ENCODE measurements at places on chromosomes 3 and 15. TPM values are rescaled to one million over a fixed set of nuclear protein-coding genes. Genes with fewer than 3 reads are reported as not detected.

Gene SPTBN5
- total RNA-seq = 1.6 TPM

Gene C2CD4A
- total RNA-seq = 2.3 TPM

Gene MEX3B
- total RNA-seq = 0.67 TPM

DNA sequence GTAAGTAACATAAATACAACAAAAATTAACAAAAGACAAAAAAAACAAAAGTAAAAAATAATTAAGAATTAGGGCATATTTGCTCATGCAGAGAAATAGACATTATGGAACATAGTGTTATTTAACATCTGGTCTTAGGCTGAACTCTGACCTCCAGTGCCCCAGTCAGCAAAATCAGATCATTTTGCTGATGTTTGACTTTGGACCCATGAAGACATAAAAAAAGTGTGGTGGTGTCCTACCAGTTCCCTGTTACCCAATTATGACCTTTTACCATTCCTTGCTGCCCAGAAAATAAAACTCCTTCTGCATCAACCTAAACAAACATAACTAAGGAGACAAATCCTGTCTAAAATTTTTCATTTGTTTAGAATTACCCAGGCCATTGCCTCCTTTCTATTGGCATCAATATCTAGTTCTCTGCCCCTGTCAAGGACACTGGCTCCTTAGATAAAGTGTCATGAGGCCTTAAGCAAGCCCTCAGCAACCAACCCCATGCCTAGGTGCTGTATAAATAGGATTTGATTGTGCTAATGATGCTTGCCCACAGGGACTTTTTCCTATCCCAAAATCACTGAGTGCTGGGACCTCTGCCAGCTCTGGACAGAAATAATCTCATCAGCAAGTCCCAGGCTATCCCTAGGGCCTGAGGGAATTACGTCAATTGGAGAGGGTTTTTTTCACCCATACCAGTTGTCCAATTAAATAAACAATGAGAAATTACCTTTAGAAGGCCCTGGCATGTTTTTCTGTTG lies 334.5 kb upstream of the UMPS start:
- no peaks in the 10 kb centered on the region for H3K36me3 ChIP-seq
- H3K27me3 ChIP-seq = peaks cover 6% of the 10 kb centered on the region
- H3K27ac ChIP-seq = no peak overlapping the region
- no peak for DNase-seq
- no peak overlapping the region for H3K4me3 ChIP-seq
- no peaks in the 10 kb centered on the region for H3K4me1 ChIP-seq

DNA sequence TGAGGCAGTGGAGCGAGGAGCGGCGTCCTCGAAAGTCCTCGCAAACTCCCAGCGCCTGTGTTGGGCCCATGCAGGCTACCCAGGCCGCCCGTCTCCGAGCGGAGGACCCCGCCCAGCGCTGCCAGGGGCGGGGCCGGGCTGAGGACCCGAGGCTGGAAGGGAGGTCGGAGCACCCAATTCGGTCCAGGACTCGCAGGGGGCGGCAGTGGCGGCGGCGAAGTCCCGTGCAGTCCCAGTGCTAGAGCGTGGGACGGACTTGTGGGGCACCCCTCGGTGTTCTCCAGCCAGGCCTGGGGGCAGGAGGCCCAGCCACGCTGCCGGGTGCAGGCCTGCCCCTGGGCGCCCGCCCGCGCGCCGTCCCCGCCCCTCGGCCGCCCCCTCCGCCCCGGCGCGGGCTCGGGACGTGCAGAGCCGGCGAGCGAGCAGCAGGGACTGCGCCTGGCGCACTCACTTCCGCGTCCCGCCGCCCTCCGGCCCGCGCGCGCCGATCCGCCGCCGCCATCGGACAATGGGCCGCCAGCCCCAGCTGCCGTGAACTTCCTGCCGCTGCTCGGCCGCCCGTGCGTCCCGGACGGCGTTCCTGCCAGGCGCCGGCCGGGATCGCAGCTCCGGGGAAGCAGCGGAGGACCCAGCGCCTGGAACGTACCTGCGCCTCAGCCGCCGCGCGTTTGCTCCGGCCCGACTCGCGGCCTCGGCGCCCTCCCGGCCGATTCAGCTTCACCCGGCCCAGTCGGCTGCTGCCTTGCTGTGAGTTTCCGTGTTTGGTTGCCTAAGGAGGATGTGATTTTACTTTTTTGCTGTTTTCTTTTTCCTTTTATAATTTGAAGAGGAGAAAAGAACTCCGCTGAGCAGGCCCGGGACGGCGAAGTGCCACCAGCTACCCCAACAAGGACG lies 596 bp upstream of the LIMD1 start:
- peak overlapping the region; percentile 84 for H3K4me3 ChIP-seq
- H3K27ac ChIP-seq = peak overlapping the region; percentile 74
- H3K36me3 ChIP-seq = peaks cover 13% of the 10 kb centered on the region
- peaks cover 49% of the 10 kb centered on the region for H3K4me1 ChIP-seq

- H3K4me1 ChIP-seq = no peaks in the 10 kb centered on the region
- H3K36me3 ChIP-seq = no peaks in the 10 kb centered on the region
- no peak overlapping the region for H3K27ac ChIP-seq
These were observed 69.6 kb downstream of the ASB7 start for GRCh38 chr15:100671858-100672543.

GRCh38 chr3:170346481-170347392 lies 10.8 kb upstream of the SKIL start:
- no peaks in the 10 kb centered on the region for H3K36me3 ChIP-seq
- no peak for DNase-seq
- H3K27me3 ChIP-seq = peaks cover 1% of the 10 kb centered on the region
- peaks cover 3% of the 10 kb centered on the region for H3K4me1 ChIP-seq
